ENCODE measurements at places on chromosomes 5 and 9.

DNA sequence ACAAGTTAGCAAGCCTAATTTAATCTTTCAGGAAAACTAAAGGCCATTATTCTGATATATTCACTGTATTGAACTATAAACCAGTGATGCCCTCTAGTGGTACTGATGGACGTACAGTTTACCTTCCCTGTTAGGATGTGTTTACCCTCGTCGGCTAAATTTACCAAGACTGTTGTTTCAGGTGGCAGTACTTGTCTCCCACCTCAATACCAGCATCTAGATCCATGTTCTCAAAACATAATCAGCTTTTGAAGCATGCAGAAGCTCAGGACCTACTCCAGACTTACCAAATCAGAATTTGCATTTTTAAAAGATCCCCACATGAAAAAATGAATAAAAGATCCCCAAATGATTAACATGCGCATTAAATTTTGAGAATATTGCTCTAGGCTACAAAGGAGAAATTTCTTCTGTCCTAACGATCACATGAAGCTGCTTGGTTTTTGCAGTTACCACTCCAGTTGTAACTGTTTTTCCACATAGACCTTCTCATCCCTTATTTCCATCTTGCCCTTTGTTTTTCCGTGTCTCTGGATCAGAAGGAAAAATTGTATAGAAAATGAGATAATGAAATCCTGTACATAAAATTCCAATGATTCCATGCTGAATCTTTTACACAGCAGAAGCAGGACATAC lies 3.2 kb upstream of the BAAT start:
- DNase-seq = peak; percentile 55

DNA sequence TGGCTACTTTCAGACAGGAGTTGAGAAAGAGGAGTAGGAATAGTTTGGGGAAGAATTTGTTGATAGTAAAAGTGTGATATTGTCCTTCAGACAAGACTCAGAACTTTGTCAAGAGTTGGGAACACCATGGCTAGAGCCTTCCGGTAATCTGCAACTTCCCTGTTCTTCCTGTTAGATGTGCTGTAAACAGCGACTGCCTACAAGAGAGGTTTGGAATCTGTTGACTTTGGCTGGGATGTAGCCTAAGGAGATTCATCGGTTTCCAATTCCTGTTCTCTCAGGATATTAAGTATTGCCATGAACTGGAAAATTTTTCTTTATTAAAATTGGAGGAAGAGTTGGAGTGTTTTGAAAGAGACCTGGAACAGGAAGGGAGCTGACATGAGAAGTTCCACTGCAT lies 43.9 kb downstream of the ARHGAP26 start:
- DNase-seq = no peak

DNA sequence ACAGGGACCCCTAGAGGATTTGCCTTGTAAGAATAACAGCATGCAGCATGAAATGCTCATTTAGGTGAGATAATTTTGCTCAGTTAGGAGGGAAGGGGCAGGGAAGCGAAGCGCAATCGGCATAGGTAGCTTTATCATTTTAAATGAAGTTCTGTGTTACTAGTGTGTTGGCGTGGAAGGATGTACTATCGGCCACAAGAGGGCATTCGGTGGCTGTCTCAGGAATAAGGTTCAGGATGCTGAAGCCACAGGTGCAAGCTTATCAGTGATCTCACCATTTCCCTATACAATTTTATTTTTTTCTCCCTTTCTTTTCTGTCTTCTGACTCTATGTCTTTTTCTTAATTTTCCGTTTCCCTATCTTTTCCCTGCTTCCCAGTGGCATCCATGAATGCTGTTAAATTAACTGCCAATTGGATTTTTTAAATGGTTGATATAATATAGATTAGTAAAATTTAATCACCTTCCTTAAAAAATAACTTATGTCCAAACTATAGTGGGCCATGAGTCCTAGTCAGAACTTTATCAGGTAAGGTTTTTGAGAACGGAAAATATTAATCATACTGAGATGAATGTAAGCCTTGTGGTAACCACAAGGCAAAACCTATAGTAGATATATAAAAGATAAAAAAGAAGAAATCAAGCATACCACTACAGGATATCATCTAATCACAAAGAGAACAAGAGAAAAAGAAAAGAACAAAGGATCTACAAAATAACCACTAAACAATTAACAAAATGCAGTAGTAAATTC lies 1.2 kb upstream of the INSL6 start:
- DNase-seq = peak; percentile 12

DNA sequence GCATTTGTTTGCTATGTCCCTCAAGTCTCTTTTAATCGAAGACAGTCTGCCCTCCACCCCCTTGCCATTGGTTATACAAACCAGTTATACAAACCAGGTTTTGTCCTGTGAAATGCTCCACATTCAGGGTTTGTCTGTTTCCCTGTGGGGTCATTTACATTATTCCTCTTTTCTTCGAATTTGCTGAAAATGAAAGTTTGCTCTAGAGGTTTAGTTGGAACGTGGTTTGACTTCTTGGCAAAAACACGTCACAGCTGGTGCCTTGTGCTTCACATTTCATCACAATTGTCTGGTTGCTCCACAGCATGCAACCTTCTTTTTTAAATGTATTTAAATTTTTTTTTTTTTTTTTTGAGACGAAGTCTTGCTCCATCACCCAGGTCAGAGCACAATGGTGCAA lies 4.2 kb upstream of the HAVCR2 start:
- DNase-seq = no peak

DNA sequence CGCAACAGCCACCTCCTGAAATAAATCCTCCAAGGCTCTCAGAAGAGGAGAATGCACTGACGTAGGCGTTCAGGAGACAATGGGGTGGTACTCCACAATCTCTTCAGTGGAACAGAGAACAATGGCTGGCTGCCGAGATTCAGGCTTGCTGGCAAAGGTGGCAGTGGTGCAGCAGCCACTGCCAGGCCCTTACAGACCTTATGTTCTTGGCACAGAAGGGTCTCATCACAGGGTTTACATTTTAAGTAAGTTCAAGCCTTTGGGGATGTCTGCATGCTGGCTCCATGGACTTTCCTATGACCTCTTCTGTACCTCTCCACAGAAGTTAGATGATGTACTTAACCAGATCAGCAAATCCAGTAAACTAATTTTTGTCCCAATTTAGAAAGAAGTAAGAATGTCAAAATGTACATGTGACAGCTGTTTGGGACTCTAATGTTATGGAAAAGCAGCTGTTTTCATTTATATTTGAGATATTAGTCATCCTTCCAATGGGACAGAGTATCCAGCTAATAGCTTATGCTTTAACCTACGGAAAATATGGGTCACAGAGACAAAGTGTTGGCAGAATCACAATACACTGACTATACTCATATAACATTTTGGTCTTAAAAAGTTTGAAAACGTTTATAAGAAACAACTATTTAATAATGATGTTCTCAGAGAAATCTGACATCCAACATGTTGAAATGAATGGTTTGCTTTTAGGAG lies 180.9 kb downstream of the MAPKAP1 start:
- DNase-seq = no peak

GRCh38 chr5:15354021-15354420 lies 146.0 kb upstream of the FBXL7 start:
- DNase-seq = no peak

Data from NCI-H1436 treated with DMSO at 0.1 percent for 48 hours (cell line).